Stimulated activated CD8-positive, alpha-beta memory T cell treated with anti-CD3 and anti-CD28 coated beads, Interleukin-7, amount 100 ng/mL, for 1 hour (primary cell): ENCODE measurements at places on chromosomes 6 and 20.

DNA sequence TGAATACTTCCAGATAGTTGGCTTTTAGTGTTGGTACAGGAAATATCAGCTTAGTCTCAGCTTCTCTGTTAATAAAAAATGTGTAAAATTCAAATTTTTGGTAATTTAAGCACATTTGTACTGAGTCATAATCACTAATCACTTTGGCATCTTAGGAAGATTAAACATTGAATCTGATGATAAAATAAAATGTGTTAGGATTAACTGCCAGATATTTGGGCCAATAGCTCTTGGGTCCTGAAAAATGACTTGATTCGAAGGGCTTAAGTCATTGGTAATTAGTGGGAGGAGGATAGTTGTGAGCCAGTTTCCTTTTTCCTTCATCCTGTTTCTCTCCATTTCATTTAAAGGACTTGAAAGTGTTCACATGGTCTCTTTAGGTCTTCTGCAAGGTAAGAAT is 426.1 kb downstream of the RFPL4B start:
- DNase-seq = no peak

DNA sequence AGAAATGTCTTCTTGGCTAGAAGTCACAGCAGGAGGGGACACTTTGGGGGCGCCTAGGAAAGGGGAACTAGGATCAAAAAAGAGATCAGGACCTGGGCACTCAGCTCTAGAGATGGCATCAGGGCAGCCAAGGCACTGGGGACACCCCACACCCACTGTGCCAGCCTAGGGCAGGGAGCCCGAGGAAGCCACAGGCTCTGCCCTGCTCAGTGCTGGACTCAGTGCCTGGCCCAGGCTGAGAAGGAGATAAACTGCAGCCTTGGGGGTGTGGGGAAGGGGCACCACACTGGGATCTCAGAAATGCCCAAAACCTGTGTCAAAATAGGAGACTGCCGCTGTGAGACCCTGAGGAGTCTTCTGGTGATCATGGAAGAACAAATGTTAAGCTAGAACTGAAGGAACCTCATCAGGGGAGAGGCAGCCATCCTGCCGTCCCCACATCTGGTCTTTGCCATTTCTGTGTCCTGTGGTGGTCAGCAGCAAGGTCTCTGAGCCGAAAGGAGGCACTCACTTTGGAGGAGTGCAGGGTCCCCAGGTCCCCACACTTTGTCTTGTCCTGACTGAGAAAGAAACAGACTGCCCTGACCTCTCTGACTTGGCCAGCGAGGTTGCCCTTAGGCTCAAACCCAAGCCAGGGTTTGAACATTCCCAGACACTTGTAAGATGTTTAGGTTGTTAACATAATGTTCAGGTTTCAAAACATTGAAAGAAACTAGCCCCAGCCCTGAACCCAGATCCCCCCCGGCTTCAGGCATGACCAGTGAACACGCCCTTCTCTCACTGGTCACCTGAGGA is 2.3 kb downstream of the ARFRP1 start:
- no peak for DNase-seq

DNA sequence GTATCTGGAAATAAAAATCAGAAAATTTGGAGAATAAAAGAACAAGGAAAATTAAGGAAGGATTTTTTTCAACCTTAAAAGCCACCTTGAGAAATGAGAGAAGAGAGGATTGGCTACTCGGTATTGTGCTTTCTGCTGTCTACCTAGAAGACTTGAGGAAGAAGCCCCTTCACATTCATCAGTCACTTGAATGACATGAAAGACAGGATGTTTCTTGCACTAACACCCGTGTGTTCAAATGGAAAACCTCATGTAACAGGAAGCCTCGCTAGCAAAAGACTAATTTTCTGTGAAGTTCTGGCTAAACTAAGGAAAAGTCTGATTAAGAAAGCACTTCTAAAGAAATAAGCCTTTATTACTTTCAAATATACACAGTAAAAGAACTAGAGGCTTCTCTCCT is 69.9 kb downstream of the OLIG3 start:
- DNase-seq = no peak

DNA sequence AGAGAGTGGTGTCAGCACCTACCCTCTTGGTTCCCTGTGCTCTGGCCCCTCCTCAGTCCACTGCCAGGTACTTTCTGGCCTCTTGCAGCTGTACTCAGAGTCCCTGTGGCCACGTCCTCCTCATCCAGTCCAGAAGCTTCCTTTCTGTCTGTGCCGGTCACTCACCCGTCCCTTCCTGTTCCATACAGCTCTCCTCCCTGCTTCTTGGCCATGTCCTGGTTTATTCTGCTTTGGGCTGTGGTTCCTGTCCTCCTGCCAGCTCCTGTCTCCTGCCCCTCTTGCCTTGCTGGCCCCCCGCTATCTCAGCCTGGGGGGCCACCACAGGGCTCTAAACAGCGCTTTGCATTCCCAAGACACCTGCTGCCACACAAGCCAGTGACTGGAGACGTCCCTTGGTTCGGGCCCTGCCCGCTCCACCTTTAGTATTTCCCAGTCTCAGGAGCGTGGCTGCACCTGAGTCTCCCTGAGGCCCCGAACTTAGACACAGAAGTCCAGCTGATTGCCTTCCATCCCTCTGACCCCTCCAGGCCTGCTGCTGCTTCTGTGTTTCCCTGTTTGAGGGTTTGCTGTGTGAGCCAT is 15.5 kb upstream of the RBM38 start:
- DNase-seq = no peak

DNA sequence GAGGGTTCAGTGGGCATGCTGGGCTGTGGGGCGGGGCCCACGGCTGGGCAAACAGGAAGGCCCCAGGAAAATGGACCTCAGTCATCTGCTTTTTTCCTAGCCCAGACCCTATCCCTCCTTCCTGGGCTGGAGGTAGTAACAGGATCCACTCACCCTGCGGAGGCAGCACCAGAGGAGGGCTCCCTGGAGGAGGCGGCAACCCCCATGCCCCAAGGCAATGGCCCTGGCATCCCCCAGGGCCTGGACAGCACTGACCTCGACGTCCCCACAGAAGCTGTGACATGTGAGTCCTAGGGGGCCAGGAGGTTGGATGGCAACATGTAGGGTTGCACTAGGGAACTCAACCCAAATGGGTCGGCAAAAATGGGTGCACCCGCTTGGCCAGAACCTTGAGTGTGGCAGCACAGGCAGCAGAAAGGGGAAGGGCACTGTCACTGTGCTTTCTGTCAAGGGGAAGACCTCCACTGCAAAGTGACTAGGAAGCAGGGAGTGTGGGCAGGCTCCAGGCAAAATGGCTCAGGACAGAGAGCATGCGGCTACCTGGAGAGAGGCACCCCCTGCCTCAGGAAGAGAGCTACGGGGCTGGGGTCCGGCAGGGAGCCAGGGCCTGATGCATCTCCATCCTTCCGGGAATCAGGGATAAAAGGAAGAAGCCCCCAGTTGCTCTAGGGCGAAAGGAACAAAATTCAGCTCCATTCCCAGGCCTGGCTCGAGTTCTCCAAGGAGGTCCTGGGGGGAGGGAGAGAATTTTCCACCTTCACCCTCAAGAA is 7.9 kb downstream of the MDFI start:
- DNase-seq = no peak

DNA sequence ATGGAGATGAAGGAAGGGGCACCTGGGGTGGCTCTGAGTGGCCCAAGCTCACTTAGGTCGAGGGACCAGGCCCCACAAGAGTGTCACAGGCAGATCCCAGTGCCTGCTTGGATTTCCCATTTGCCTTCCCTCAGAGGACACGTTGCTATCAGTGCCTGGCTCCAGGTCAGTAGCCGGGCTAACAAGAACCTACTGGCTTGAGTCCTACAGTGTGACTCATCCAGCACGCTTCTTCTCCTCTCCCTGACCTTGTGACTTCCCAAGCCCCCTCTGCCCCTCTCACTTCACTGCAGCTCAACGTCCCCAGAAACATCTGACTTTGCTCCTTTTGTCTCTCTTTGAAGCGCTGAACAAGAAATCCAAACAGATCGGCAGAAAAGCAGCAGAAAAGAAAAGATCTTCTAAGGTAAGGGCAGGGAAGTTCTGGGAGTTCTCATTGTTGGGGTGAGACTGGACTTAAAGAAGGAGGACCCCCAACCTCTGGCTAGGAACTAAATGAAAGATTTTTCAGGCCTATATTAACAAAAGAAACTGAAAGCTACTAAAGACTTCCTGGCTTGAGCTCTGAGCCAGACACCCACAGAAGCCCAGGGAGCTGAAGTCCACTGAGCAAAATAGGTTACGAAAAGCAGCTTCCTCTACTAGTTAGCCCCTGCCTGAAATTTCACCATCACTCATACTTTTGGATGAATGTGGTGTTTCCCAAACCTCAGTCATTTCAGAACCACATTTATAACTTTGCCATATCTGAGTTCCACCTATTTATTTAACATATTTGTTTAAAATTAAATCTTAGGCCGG is 21.5 kb downstream of the ASIP start:
- no peak for DNase-seq

- no peak for DNase-seq
Observed at GRCh38 chr6:155023717-155024116, 28.6 kb downstream of the TIAM2 start.

- DNase-seq = no peak
Observed at GRCh38 chr20:32249030-32249738, 28.3 kb upstream of the KIF3B start.

GRCh38 chr20:50111829-50112495 is 988 bp downstream of the UBE2V1 start:
- DNase-seq = no peak

DNA sequence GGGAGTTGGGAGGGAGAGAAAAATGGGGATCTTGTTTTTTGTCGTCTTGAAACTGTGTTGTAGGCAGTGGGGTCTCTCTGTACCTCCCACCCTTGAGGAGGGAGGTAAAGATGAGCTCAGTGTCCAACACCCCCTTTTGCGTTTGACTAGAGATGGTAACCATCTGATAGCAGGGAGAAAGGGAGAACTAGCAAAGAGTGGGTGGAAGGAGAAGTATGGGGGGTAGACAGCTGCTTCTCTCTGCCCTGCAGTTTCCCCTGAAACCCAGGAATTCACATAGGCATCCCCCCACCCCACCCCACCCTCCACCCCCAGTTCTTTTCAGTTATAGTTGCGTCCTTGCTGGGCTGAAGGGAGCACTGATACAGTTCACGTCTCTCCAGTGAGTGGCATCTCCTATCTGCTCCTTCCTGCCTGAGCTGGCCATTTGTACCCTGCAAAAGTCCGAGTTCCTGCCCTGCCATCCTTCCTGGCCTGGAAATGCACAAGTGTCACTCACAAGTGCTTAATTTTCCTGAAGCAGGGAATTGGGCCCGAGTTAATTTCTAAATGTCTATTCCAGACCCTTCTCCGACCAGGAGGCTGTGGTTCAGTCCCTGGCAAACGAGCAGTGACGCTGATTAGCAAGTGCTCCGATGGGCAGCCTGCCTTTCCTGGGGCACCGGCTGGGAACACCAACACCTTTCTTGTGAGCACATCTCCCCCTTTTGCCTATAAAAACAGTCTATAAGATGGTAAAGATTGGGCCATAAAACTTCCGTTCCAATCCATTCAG is 1.5 kb downstream of the SIRPA start:
- DNase-seq = no peak

DNA sequence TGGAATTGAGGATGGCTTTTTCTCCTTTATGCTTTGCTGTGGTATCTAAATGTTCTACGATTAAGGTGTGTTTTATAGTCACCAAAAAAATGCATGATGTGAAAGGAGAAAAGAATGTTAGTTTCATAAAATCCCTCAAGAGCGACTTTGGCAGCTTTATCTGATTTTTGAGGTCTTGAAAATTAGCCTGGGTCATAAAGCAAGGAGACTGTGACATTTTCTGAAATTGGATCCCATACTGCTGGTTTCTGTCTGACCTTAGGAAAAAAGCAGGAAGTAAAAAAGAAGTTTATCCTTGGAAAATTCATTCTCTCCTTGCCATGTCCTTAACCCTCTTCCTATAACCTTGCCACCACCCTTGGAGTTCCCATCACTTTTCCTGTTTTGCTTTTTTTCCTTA is 525.3 kb downstream of the CD83 start:
- no peak for DNase-seq

- DNase-seq = no peak
Observed at GRCh38 chr6:143187238-143187923, 126.7 kb downstream of the AIG1 start.

GRCh38 chr20:3930265-3931206 is 41.3 kb downstream of the PANK2 start:
- DNase-seq = no peak

DNA sequence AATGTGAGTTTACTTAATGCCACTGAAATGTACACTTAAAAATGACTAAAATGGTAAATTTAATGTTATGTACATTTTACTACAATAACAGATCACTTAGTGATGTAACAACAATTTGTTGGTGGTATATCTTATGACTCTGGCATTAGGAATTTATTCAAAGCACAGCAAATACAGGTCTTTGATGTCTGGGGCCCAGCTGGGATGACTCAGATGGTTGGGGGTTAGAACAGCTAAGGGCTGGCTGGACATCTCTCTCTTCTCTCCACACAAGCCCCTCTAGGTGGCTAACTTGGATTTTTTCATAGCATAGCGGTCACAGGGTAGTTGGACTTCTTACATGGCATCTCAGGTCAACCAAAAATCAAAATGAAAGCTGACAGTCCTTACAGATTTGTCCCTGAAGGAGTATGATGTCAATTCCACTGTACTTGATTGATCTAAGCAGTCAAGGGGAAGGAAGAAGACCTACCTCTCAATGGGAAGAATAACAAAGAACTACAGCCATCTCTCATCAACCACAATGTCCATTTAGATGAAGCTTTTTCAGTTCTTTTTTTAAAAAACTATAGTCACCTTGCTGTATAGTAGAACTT is 37.5 kb upstream of the LCA5 start:
- DNase-seq = no peak

GRCh38 chr6:105862936-105863607 is 223.1 kb upstream of the PRDM1 start:
- DNase-seq = no peak

- DNase-seq = no peak
Observed at GRCh38 chr6:136235233-136235564, 14.9 kb downstream of the MTFR2 start.

DNA sequence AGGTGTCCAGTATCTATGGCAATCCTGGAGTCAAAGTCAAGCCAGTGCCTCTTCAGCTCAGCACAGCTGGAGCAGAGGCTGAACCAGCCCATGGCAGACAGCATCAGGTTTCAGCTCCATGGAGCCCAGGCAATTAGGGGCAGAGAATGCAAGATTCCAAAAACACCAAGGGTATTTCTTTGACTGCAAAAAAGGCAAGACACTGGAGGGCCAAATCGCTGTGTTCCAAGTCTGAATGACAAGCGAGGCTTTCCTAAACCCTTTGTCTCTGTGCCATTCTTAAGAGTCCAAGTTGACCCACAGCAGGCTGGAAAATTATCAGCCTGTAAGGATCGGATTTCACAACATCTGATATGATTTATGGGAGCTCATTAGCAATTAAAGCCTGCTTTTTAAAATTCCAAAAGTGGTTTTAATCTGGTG is 49.7 kb upstream of the TGM3 start:
- DNase-seq = no peak

DNA sequence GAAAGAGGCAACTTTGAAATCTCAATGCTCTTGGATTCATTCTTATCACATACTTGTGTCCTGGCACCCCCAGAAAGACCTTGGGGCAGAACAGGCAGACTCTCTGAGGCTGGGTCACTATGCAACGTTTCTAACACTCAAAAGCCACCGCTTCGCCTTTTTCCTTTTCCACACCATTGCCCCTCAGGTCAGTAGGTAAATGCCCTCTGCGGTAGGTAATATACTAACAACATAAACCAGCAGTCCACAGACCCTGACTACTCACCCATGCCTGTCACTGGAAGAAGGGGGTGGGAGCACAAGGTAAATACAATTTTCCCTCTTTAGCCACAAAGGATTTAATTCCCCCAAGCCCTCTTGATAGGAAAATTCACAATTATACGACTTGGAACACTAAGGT is 6.5 kb upstream of the SPTLC3 start:
- no peak for DNase-seq

- no peak for DNase-seq
Observed at GRCh38 chr6:55632953-55633352, 54.0 kb upstream of the HMGCLL1 start.
